ENCODE measurements at places on chromosomes 2 and 18.

- DNase-seq: no peak
Observed at GRCh38 chr2:144161061-144161460, 358.9 kb downstream of the ZEB2 start.

GRCh38 chr2:102025583-102026267, 34.0 kb downstream of the IL1R2 start:
- DNase-seq: no peak

DNA sequence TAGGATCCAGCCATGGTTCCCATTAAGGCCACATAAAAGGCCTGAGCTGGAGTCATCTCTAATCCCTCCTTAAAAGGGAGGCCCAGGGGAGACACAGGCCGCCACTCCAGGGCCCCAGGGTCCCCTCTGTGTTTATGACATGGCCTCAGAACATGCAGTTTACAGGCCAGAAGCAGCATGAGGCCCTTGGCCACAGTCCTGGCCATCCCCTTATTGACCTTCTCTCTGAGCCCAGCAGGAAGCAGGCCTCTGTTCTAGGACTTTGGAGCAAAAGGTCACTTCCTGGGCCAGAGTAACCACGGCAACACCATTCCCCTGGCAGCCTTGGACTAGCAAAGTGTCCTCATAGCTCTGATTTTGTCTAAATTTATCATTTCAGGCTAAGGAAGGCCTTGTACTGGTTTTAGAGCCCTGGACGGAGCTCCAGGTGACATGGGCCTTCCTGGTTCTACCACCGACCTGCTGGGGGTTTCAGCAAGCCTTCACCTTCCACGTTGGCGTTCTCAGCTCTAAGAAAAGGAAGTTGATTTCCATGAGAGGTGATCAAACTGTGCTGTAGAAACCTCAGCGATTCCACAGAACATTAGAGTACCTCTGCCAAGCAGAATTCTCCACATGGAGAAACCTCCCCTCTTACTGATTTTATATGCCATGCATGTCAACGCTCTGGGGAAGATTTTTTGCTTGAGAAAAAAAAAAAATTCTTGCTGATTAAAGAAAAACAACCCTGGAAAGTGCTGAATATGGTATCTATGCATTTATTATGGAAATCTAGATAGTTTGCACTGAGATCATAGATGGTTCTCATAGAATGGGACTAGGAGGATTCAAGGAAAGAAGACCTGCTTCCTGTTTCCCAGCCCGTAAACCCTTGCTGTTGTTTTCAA, 53.7 kb downstream of the HS1BP3 start:
- DNase-seq: no peak

DNA sequence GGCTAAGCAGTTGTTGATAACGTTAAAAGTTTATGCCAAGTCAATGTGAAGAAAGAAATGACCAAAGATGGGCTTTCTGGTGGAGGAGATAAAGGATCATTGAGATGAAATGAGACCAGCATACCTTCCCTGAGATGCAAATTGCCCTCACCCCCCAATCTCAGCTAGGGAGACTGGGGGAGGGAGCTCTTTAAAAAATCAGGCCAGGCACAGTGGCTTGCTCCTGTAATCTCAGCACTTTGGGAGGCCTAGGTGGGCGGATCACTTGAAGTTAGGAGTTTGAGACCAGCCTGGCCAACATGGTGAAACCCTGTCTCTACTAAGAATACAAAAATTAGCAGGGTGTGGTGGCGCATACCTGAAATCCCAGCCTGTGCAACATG, 30.9 kb upstream of the KCMF1 start:
- no peak for DNase-seq

- DNase-seq: no peak
Observed at GRCh38 chr2:64982311-64982857, 6.8 kb upstream of the SLC1A4 start.

DNA sequence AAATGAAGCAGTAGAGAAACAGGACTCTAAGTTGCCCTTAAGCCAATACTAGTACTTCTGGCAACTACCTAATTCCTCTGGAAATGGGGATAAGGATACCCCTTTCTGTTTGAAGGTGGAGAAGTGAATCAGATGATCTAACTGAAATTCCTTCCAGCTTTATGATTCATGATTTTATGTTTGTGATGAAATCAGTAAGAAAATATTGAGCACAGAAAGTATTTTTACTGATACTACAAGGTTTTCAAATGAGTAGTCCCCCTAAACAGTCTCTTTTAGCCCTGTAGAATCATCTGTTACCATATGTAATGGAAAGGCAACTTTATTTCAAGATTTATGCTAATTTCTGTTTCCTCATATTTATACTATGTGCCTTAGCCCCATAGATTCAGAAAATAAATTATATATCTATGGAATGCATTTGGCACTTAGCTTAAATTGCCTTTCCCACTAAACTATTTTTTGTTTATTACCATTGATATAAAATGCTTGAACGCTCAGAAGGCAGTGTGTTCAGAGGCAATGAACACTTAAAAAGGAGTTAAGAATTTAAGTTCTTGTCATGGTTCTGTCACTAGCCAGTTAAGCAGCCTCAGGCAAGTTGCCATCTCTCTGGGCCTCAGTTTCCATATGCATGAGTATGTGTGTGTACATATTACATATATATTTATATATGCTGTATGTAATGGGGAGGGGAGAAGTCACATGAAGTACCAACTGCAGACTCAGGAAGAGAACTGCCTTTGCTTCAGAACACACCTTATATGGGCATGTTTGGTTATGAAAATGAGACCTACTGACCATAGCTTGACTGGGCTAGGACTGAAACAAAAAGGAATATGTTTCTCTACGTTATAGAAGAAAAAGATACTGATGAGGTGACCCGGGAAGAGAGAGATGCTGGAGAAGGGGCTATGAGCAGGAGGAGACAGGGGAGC, 97.7 kb downstream of the CDC42EP3 start:
- DNase-seq: no peak

- DNase-seq: peak; percentile 81
Observed at GRCh38 chr2:78020491-78020890, 498.3 kb upstream of the LRRTM4 start.

- DNase-seq: no peak
Observed at GRCh38 chr2:86825036-86825692, 34.5 kb upstream of the CD8A start.

DNA sequence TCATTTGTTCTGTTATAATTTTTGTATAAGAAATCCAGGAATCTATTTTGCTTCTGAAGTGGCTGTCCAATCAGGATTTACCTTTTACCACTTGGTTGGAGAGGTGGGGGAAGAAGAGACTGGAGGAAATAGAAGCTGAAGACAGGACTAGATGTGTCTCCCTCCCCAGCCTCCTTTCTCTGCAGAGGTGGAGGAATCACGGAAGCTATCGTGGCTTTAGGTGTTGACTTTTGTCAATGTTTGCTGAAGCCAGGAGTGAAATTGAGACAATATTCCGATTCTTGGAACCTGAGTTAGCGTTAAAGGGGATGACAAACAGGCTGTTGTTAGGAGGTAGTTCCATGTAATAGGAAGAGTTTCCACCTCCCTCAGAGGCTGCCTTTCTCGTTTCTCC, 43.5 kb downstream of the PDCL3 start:
- no peak for DNase-seq

- DNase-seq: peak; percentile 13
Observed at GRCh38 chr2:67463810-67464209, 66.7 kb downstream of the ETAA1 start.

DNA sequence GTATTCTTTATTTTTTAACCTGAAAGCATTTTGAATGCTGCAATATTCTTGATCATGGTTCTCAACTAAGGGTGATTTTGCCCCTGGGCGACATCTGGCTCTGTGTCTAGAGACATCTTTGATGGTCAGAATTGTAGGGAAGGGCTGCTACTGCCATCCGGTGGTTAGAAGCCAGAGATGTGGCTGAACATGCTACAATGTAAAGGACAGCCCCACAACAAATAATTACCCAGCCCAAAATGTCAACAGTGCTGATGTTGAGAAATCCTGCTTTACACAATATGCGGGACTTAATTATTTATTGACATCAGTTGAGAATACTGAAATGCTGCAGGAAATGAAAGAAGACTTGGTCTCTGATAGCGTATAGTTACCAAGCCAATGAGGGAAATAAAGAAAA, 37.5 kb upstream of the SERPINB2 start:
- peak; percentile 35 for DNase-seq

DNA sequence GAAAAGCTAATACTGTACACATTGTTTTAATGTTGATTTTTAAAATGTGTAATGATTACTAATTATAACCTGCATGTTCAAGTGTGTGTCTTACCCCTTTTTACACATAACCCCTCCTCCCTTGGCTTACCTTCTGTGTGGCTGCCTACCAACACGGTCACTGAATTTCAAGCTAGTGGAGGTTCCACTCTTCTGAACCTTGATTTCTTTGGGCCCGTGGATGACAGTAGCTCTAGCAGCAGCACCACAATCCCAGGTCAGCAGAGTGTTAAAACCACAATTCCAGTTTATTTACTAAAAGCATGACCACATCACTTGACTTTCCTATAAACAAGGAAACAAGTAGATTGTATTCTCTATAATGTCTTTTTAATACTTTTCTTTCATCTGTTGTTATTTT, 56.9 kb downstream of the AFTPH start:
- DNase-seq: no peak

DNA sequence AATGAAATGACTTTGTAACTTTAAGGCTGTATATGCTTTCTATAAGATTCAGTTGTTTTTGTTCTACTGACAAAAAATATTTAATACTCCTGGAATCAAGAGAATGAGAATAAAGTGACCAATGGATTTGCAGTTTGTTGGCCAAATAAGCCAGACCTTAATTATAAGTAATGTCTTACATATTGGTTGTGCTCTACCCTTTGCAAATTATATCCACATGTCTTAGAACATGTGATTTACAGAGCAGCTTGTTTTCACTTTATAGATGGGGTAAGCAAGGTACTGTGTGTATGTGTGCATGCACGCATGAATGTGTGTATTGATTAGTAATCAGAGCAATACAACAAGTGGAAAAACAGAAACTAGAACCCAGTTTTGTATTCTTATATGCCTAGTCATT, 59.1 kb downstream of the RMDN2 start:
- no peak for DNase-seq

- no peak for DNase-seq
Observed at GRCh38 chr2:133871545-133872209, 303.4 kb upstream of the NCKAP5 start.

DNA sequence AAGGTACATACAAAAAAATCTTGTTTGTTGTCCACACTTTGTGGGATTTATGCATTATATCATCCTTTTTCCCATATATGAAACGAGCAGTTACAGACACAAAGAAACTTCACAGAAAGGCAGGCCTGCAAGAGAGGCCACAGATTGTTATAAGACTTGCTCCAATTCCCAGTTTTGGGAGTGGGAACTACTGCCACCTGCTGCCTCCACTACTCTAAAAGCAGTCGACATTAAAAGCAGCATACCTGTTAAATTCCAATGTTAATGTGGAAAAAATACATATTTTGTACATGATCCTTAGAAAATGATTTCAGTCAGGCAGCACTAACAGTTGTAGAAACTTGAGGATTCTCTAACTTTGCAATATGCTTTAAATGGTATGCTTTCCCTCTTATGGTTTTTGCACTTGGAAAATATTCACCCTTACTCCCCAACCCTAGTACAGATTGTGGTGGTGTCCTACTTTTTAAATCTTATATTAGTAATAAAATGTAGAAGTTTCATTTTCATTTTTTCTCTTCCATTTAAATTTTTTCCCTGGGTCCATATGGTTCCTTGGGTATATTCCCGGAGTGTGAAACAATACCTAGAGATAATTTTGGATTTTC, 37.9 kb downstream of the SLC38A11 start:
- DNase-seq: peak; percentile 57

- peak; percentile 48 for DNase-seq
Observed at GRCh38 chr18:26574958-26575864, 26.9 kb upstream of the KCTD1 start.

- no peak for DNase-seq
Observed at GRCh38 chr2:111200333-111200881, 79.7 kb downstream of the BCL2L11 start.

DNA sequence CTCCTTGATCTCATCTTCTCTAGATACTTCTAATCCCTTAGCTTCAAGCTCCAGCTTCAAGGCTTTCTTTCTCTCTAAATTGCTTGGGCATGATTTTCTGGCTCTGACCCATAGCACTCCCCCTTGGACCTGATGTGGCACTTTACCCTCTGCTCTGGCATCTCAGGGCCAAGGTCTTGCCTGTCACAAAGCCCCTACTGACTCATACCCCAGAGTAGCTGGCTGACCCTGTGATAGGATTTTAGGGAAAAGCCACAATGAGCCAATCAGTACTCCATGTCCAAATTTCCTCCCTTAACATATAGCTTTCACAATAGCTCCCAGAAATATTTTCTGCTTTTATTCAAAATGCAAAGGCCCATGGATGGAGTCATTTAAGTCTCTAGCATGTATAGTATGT, 488.7 kb upstream of the SPRED2 start:
- DNase-seq: no peak

GRCh38 chr2:189350540-189351209, 90.6 kb upstream of the WDR75 start:
- no peak for DNase-seq

DNA sequence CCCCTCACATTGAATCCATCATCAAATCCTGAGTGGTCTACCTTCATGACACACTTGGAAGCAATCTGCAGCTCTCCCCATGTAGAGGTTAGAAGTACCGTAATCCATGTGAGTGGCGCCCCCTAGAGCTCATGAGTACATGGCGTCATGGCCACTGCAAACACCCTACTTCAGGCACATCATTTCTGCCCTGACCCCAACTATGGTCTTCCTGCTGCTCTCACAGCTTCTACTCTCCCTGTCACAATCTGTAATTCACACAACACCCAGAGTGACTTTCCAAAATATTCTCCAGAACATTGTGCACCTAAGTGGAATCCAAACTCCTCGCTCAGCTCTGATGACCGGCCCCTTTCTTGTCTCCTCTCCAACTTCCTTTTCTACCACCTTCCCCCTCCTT, 141.9 kb downstream of the ANKRD44 start:
- DNase-seq: peak; percentile 71

GRCh38 chr18:71784777-71785176, 759.4 kb downstream of the CBLN2 start:
- peak; percentile 31 for DNase-seq

GRCh38 chr2:189834059-189834458, 49.8 kb downstream of the PMS1 start:
- DNase-seq: no peak

- DNase-seq: no peak
Observed at GRCh38 chr2:225340923-225341322, 58.6 kb upstream of the NYAP2 start.

DNA sequence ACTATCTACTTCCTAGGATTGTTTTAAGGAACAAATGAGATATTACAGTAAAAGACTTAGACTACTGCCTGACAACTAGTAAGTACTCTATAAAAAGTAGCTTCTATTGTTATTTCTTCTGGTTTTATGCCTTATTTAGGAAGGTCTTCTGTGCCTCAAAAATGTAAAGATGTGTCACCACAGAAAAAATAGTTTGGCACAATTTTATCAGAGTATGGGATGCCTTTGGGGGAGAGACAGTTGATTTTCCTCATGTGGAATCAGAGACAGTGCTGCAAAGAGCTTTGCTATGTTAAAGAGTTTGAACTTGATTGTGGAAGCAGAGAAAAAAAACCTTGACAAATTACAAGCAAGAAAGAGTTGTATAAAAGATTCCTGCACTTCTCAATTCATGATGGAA, 98.4 kb downstream of the EHBP1 start:
- DNase-seq: no peak
